ENCODE measurements at places on chromosomes 6 and 20. TPM values are rescaled to one million over a fixed set of nuclear protein-coding genes. Genes with fewer than 3 reads are reported as not detected.

The ANKRD6 gene
- 3.8 TPM for total RNA-seq

The ENPP3 gene
- 0.34 TPM for total RNA-seq

The CLIC1 gene
- 61.5 TPM for total RNA-seq

The NKAIN2 gene
- not detected for total RNA-seq

All from CD4-positive, alpha-beta T cell (primary cell).